ENCODE measurements at places on chromosomes 4 and X.

DNA sequence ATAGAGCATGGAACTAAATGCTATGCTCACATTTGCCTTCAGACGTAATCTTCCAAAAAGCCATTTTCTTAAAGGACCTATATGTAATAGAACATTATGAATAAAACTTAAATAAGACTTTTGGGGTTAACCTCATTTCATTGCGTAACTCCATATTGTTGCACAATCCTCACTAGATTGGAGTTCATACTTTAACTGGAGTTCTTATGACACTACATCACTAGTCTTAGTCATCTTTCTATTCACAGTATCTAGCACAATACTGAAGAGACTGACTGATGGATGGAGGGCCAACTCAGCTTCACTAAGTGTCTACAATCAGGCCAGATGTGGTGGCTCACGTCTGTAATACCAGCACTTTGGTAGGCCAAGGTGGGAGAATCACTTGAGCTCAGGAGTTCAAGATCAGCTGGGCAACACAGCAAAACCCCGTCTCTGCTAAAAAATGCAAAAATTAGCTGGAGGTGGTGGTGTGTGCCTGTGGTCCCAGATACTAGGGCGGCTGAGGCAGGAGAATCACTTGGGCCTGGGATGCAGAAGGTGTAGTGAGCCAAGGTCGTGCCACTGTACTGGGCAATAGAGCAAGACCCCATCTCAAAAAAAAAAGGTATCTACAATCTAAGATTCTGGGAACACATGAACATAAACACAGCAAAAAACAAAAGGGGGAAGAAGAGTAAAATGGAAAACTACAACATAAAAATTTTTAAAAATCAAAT lies 80.8 kb upstream of the MAB21L2 start:
- peak; percentile 12 for DNase-seq

DNA sequence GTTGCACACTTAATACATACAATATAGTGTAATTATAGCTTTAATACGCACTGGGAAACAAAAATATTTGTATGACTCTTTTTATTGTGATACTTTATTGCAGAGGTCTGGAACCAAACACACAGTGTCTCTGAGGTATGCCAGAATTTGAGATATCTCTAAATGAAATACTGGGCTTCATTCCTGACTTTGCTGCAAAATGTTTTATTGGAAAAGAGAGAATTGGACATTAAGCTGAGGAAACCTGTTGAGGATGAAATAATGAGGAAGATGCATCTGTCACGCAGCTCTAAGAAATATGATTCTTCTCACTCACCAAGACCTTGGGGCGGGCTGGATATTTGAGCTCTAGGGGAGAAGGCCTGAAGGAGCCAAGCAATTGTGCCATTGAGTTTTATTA lies 242.1 kb downstream of the CPE start:
- DNase-seq, result no peak

DNA sequence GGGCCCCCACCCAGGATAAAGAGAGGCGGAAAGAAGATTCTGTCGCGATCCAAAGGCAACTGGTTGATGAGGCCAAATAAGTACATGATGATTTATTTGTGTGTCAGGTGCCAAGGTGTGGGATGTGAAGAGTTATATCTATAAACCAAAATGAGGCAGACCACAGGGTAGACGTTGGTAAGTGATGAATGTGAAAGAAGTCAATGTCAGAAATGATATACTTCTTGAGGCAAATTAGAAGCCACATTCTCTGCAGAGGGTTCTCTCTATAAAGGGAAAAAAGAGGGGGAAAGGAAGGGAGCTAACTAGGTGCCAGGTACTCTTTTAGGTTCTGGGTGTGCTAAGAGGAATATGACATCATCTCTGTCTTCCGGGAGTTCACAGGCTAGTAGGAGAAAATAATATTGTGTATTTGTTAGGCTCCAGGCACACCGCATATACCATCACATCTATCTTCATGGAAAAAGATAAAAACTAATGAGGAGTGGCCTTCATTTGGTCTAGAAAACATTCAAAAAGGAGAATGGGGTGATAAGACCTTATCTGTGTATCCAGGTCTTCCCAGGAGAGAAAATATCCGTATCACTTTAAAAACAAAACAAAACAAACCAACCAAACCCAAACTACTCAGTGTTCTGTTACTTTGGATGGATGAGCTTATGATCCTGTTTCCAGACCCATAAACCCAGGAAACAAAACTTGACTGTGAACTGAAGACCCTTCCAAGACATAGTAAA lies 4.8 kb upstream of the SH2D1A start:
- DNase-seq, result no peak

DNA sequence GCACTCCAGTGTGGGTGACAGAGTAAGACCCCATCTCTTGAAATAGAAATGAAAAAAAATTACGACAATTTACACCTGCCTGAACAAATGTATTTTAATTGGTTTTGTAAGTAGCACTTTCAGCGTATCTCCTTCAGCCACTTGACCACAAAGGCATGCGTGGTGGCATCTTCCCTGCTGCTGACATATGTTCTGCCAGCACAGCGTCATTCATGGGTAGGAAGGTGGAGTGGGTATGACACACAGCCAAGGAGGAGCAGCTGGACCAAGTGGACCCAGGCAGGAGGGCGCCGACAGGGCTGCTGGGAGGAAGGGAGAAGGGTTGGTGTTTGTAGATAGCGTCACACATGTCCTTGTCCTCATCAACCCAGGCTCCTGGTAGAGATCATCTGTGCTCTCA lies 28.6 kb upstream of the CLDN34 start:
- no peak for DNase-seq

- DNase-seq, result no peak
Observed at GRCh38 chrX:36957425-36958328, 50.5 kb upstream of the FAM47C start.

GRCh38 chrX:22081475-22082092 lies 49.5 kb downstream of the PHEX start:
- peak; percentile 29 for DNase-seq

GRCh38 chr4:153809916-153810810 lies 21.3 kb upstream of the SFRP2 start:
- no peak for DNase-seq

DNA sequence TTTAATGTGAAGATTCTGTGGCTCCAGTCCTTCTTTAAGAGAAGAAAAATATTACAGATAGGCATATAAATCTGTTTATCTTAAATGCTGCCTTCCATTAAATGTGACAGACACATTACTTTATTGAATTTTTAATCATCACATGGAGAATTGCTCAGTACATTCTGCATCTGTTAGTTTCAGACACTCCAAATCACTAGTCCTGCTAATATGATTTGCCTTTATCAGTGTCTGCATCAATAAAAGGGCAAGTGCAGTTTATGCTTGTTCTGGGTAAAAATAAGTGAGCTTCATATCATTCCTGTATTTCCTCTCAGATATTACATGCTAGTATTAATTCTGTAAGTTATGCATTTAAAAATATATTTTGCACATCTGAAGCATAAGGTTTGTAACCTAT lies 666.4 kb downstream of the TECRL start:
- no peak for DNase-seq

DNA sequence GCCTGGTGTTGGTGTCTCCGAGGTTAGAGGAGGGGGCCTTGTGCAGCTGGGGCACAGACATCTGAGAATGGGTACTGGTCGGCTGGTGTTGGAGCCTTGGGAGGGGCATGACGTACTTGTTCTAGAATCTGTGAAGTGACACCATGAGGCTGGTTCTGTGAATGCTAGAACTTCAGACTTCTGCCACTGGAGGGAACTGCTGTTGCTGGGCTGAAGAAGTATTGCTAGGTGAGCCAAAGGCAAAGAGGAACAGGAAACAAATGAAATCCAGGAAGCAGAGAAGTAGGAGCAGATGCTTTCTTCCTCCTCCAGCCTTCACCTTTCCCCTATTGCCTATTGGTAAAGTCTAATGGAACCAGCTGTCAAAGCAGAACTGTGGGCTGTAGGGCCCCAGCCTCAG lies 120.9 kb upstream of the DDIT4L start:
- DNase-seq, result no peak
